A549 treated with AZD2906 at 1 μM for 4 hours (cell line): ENCODE measurements at places on chromosomes 16 and 17. TPM values are rescaled to one million over a fixed set of nuclear protein-coding genes. Genes with fewer than 3 reads are reported as not detected.

Gene SLC5A10
- total RNA-seq, result 0.13 to 0.27 TPM (median 0.17 TPM) in 5 replicates

Gene SLC52A1
- total RNA-seq, result 0.38 to 0.99 TPM (median 0.79 TPM) in 5 replicates

Gene TNFRSF17
- total RNA-seq, result not detected in 5 replicates

Gene CHST4
- 0.06 to 0.13 TPM (median 0.13 TPM) in 3 of 5 replicates, not detected in the others for total RNA-seq

Gene ASPA
- not detected in 5 replicates for total RNA-seq

Gene TPPP3
- total RNA-seq, result 8.4 to 16.1 TPM (median 13.5 TPM) in 5 replicates

Gene TTLL6
- 0.44 to 0.85 TPM (median 0.51 TPM) in 5 replicates for total RNA-seq

Gene FNDC8
- 0.07 TPM in 2 of 5 replicates, not detected in the others for total RNA-seq

Gene ST6GALNAC2
- 0.37 to 0.46 TPM (median 0.42 TPM) in 5 replicates for total RNA-seq

Gene HOXB2
- 0.31 to 0.64 TPM (median 0.49 TPM) in 5 replicates for total RNA-seq

Gene SCNN1G
- 2.6 to 3.4 TPM (median 3.0 TPM) in 5 replicates for total RNA-seq

Gene DPEP3
- total RNA-seq, result not detected in 5 replicates

Gene TERB1
- 0.05 TPM in 1 of 5 replicates, not detected in the others for total RNA-seq

Gene CCDC43
- 23.5 to 38.0 TPM (median 26.7 TPM) in 5 replicates for total RNA-seq

Gene C17orf107
- total RNA-seq, result 0.17 to 0.30 TPM (median 0.26 TPM) in 5 replicates

Gene WNT9B
- 0.02 to 0.05 TPM in 2 of 5 replicates, not detected in the others for total RNA-seq

Gene TPSAB1
- total RNA-seq, result 0.06 to 0.10 TPM in 2 of 5 replicates, not detected in the others

Gene PHB1
- total RNA-seq, result 340 to 469 TPM (median 456 TPM) in 5 replicates

Gene EVPLL
- total RNA-seq, result not detected in 5 replicates

Gene IL17C
- 0.06 TPM in 1 of 5 replicates, not detected in the others for total RNA-seq

Gene AHSP
- total RNA-seq, result not detected in 5 replicates

Gene SLC16A13
- 7.0 to 9.5 TPM (median 8.4 TPM) in 5 replicates for total RNA-seq

Gene ASGR2
- 0.07 to 0.12 TPM in 2 of 5 replicates, not detected in the others for total RNA-seq

Gene OR4D1
- 0.02 to 0.03 TPM in 2 of 5 replicates, not detected in the others for total RNA-seq

Gene CD68
- 27.0 to 34.4 TPM (median 31.4 TPM) in 5 replicates for total RNA-seq

Gene CD300LF
- not detected in 5 replicates for total RNA-seq

Gene CCL3
- not detected in 5 replicates for total RNA-seq
